ENCODE measurements at places on chromosomes 7 and 10. TPM values are rescaled to one million over a fixed set of nuclear protein-coding genes. Genes with fewer than 3 reads are reported as not detected.

DNA sequence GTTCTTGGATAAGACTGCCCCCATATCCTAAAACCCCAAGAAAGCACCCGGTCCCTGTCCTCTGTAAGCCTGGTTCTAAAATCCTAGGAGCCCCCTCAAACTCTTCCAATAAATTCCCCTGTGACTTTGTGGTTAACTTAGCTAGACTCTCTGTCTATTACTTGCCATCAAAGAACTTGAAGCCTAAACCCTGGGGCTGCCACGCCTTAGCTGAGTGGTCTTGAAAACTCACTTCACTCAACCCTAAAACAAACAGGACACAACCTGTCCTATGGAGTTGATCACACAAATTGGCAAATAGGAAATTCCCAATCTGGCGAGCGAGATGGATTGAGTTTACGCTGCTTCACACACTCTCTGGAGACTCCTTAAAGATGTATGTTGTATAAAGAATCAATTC, 191.4 kb upstream of the SVIL start:
- no peak for DNase-seq

GRCh38 chr10:106183041-106183440, 981.5 kb downstream of the SORCS1 start:
- no peak for DNase-seq

Gene KIAA1549
- total RNA-seq = 7.1 TPM

DNA sequence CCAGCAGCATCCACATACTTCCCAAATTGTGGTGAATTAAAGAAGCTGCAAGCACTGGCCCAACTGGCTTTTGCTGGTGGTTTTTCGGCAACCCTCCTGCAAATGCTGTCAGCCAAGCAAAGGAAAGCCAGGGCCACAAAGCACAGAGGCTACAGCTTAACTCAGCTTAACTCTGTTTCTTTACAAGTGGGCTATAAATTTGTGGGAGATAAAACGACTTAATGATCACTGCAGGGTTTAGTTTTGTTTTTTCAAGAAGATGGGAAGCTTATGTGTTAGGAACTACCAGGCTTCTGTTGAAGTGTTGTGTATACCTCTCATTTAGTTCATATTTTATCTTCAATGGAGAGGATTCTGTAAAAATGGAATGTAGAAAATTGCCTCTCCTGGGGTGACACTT, 110.6 kb downstream of the TACC2 start:
- DNase-seq = no peak

DNA sequence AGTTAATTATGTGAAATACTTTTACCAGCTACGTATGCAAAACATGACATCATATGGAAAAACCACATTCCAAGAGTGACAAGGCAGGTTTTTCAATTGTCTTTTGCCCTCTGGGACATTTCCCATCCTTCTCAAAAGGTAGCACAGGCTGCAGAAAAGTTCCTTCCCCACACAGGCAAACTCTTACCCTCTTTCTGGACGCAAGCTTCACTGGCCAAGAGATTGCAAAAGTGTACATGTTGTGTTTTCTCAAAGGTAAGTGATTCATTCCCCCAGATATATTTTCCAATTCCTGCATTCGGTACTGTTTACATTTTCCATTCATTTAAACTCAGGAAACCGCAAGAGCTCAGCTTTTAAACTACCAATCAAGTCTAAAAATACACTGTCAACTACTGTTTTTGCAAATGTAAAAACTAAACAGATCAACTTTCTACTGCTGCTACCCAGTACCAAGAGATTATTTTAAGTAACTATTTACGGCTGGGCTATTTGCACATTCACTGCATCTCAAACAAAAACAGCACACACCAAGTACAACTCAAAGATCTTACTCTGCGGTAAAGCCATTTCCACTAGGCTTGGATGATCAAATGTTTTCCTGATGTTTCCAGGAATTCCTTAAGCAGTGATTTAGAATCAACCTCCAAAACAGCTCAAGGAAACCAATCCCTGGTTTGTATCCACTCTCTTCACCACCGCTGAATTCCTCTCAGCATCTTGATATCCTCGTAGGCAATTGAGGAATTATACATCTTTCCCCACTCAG, 233.6 kb upstream of the CCDC6 start:
- DNase-seq = peak; percentile 84

GRCh38 chr7:30893357-30893756, 18.3 kb upstream of the AQP1 start:
- DNase-seq = no peak

Gene NACAD
- total RNA-seq = not detected

Gene MUC12
- total RNA-seq = not detected

- no peak for DNase-seq
Observed at GRCh38 chr10:8539056-8539455, 484.6 kb downstream of the GATA3 start.

Gene CCDC71L
- 13.0 TPM for total RNA-seq

GRCh38 chr7:92750946-92751345, 85.4 kb downstream of the CDK6 start:
- no peak for DNase-seq

GRCh38 chr10:73495226-73495883, 469 bp downstream of the PPP3CB start:
- DNase-seq = peak; percentile 93

- DNase-seq = no peak
Observed at GRCh38 chr7:43735403-43735801, 6.1 kb upstream of the COA1 start.

- DNase-seq = no peak
Observed at GRCh38 chr10:78405736-78406135, 372.1 kb downstream of the RPS24 start.

DNA sequence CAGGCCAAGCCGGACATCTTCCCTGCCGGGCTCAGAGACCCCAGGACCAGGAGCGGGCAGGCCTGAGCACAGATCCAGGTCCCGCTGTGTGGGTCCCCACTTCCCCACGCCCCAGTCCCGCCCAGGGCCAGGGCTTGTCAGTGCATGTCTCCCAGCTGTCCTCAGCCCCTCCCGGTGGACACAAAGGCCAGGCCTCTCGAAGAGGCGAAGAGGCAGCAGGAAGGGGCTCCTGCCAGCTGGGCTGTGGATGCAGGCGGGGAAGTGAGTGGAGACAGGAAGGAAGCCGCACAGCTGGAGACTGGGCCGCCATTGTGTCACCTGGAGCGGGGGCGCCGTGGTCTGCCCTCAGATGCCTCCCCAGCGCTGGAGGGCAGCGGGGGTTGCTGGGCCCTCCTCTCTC, 4.8 kb downstream of the GRIFIN start:
- peak; percentile 59 for DNase-seq

DNA sequence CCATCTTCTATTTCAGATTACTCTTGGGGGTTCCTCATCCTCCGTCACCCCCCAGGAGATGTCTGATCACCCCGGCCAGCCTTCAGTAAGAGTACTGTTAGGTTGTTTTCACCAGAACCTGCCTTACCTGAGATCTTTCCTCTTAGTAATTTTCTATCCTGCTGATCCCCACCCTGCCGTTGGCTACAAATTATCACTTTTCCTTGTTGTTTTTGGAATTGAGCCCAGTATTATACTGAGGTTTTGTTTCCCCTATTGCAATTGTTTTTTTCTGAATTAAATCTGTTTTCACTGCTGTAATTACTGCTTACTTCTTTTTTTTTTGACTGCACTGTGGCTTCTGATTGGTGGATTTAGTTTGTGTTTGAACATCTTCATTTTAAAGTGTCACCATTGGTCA, 14.7 kb downstream of the SPAM1 start:
- no peak for DNase-seq

- no peak for DNase-seq
Observed at GRCh38 chr7:106480161-106480579, 180.8 kb downstream of the CCDC71L start.

GRCh38 chr10:71302874-71303568, 16.0 kb upstream of the SLC29A3 start:
- peak; percentile 67 for DNase-seq
